ENCODE measurements at places on chromosomes 6 and 20.

DNA sequence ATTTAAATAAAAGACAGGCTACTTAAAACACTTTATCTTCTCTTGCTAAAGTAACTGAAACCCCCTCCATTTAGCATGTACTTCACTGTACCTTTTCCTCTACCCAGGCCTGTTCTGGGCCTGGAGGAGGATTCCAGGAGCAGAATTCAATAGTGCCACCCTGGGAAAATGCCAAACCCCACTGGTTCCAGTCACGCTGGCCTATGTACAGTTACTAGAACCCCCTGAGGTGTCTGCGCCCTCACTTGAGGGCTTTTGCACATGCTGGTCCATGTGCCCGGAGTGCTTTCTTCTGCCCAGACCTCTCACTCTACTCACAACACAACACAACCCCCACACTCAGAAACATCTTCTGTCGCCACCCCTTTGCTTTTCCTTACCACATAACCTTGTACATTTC lies 45.5 kb downstream of the TRAM2 start:
- no peak for DNase-seq

GRCh38 chr6:112640891-112641290 lies 293.8 kb downstream of the RFPL4B start:
- no peak for DNase-seq

GRCh38 chr20:24894488-24894887 lies 54.6 kb upstream of the CST7 start:
- DNase-seq = no peak

GRCh38 chr6:39207416-39208222 lies 21.7 kb downstream of the KCNK5 start:
- no peak for DNase-seq

- no peak for DNase-seq
These were observed 171.7 kb downstream of the OTOR start for GRCh38 chr20:16919841-16920240.

DNA sequence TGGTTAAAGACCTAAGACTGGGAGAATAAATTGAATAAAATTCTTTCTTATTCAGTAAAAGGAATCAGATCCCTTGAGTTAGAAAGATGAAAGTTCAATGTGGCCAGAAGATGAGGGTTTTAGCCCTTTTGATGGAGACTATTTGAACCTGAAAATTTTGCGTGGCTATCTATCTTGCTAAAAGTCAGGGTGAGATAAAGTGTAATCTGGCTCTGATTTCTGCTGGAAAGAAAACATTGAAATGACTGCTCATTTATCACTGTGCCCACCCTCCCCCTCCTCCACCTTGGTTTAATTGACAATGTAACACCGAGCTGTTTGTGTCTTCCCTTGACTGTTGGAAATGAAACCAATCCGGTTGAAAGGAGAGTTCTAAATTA lies 32.9 kb upstream of the TCF21 start:
- no peak for DNase-seq

DNA sequence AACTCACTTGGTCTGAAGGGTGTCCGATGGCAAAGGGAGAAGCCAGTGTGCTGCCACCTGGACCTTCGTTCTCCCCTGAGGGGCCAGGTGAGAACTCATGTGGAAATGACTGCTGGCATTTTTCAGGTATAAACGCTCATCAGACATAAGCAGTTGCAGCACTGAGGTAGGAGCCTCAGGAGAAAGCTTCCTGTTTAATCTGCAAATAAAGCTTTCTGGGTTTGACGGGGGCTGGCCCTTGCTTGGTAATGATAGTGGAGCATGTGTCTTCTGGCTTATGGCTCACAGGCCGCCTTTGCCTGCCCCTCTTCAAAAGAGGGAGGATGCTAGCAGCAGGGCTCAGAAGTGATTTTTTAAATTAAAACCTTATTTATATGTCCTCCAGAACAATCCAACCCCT lies 122.1 kb upstream of the SLC24A3 start:
- no peak for DNase-seq

GRCh38 chr20:60505423-60505822 lies 547.2 kb downstream of the CDH26 start:
- no peak for DNase-seq

DNA sequence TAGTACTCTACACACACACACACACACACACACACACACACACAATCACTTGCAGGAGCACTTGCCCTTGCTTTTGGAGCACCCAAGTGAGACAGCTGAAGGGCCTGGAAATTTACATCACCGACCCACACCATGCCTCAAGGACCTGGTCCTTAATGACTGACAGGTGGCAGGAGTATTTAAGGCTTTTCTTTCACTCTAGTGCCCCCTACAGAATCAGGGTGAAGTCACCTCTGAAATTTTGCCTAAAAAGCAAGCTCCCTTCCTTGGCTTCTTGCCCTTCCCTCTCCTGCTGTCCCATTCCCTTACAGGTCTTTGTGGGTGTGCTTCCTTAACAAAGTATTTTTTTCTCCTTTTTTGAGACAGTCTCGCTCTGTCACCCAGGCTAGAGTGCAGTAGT lies 353.5 kb upstream of the IRAK1BP1 start:
- no peak for DNase-seq

DNA sequence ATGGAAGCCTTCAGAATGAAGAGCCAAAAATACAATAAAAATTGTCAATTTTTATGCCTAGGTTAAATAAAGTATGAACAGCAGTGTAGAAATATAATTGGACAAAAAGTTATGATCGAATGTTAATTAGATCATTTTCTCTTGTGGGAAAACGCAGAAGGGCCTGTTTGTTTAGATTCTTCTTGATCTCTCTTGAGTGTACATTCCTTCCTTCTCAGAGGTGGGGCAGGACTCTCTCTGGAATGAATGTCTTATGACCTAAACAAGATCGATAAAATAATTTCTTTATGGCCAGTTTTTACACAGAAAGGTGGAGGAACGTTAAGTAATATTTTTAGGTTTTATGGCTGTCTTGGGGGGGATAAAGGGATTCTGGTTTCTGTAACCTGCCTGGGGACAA lies 500.1 kb upstream of the MARCKS start:
- DNase-seq = no peak

- DNase-seq = no peak
These were observed 32.6 kb downstream of the TFAP2A start for GRCh38 chr6:10382322-10382721.

GRCh38 chr20:63423751-63424150 lies 48.7 kb downstream of the KCNQ2 start:
- DNase-seq = no peak

- DNase-seq = no peak
These were observed 60.9 kb downstream of the PYGB start for GRCh38 chr20:25308671-25309394.

DNA sequence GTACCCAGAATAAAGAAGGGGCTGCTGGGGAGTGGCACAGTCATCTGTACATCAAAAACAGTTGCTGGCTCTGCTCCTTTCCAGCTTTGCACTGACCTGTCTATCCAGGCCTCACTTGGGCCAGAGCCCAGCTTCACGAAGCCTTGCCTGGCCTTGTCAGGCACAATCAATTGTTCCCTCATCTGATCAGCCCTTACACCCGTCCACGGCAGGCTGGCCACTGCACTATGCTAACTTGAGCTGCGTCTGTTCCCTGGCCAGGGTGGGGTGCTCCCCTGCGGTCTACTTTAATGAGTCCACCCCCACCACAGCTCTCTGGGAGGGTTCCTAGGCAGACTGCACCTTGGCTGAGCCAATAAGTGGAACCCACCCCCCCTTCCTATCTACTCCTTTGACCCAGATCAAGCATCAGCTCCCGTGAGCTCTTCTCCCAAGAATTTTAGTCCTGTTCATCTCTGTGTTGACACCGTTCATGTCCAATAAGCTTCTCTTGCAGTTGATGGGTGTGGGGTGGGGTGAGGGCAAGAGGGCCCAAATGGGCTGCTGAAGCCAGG lies 74.3 kb upstream of the MLN start:
- no peak for DNase-seq

DNA sequence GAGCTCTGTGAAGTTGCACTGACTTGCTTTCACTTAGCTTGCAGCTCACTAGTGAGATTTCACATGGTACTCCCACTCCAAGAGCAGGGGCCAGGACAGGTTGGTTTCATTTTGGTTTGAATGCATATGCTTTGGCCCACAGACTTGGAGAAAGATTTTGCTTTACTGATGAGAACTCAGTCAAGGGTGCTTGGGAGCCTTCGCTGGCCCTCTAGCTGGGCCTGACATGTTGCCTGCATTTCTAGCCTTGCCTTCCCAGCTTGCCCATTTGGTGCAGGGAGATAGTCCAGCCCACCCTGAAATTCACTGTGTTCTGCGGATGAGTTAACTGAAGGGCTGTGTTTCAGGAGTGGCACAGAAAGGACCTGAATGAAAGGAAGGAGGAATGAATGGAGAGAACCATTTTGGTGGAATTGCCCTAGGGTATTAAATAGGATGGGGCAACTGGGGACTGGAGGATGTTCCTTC lies 1.9 kb downstream of the SGK1 start:
- no peak for DNase-seq

GRCh38 chr6:116015983-116016382 lies 44.7 kb downstream of the FRK start:
- no peak for DNase-seq

DNA sequence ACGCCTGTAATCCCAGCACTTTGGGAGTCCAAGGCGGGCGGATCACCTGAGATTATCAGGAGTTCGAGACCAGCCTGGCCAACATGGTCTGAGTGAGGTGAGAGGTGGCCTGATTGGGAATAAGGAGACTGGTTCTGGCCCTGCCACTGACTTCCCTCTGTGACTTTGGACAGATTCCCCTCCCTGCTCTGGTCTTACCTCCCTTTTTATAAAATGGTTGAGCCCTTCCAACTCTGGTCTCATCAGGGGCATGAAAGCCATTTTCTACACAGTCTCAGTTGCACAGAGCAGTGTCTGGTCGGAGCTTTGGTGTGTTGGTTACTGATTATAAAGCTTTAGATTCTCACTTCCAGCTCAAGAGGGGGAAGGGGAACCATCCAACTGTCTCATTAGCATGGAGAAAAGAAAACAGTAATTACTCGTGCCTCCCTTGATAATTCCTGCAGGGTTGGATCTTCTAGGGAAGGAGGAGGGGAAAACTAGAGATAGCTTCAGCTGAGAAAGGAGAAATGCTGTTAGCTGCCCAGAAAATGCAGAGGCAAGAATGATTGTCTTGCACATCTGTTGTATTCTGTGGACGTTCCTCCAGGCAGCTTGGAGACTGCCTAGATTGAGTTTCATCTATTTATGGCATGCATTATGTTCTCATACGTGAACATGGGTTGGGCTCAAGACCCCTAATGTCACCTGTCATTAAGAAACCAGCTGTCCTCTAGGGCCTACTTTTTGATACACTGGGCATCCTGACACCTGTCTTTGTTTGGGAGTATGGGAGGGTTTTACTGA lies 30.4 kb downstream of the RALY start:
- DNase-seq = no peak

DNA sequence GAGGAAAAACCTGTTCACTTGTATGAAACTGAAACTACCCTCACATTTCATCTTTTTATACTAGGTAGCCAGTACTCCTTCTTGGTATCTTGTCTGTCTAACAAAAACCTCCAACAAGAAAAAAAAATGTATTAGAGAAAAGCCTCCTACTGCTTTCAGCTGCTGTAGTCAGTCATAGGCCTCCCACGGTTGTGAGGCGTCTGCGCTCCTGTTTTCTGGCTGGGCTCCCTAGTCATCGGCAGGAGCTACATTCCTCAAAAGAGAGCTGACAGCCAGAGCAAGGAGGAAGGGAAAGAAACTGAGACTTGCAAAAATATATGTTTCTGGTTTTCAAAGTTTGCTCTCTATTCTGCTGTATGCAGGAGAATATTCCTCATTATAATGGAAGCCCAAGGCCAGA lies 517.0 kb downstream of the LMBRD1 start:
- DNase-seq = no peak

GRCh38 chr6:163335671-163336545 lies 78.6 kb upstream of the QKI start:
- no peak for DNase-seq

DNA sequence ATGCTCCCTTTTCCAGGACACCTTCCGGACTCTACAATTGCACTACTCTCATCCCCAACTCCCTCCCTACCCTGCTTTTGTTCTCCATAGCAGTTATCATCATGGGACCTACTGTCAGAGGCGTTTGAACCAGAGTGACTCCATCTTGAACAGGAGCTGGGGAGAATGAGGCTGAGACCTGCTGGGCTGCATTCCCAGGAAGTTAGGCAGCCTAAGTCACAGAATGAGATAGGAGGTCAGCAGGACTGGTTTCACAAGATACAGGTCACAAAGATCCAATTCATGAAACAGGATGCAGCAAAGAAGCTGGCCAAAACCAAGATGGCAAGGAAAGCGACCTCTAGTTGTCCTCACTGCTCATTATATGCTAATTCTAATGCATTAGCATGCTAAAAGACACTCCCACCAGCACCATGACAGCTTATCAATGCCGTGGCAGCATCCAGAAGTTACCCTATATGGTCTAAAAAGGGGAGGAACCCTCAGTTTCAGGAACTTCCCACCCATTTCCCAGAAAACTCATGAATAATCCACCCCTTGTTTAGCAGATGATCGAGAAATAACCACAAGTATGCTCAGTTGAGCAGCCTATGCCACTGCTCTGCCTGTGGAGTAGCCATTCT lies 15.6 kb downstream of the SLC13A3 start:
- DNase-seq = no peak

DNA sequence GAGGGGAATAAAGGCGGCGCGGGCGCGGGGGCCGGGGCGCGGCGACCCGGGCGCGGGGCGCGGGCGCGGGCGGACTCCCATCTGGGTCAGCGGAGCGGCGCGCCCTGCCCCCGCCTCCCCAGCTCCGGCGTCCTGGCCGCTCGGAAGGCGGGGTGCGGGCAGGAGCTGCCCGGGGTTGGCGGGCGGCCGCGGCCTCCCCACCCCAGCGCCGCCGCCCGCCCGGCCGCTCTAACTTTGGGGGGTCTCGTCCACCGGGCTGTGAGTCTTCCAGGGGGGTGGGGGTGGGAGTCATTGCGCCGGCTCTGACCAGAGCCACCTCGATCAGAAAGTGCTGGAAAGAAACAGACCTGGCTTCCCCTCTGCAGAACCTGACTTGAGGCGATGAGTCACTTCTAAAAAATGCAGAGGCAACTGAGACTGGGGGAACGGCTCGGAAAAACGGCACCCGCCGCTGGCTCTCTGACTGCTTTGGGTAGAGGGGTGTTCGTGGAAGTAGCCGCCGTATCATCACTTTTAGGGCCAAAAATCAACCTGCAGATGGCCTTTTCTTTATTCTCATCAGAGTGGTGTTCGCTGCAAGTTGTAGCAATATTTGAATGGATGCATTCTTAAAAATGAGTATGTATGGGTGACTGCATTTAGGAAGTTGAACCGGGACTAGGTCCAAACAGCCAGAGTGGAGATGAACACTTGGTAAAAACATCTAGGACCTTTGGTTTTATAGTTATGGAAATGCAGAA lies 667 bp downstream of the CAP2 start:
- no peak for DNase-seq

- DNase-seq = no peak
These were observed 11.3 kb upstream of the TFAP2A start for GRCh38 chr6:10425975-10426780.
